Activated naive CD4-positive, alpha-beta T cell (primary cell): ENCODE measurements at places on chromosomes 4 and X.

DNA sequence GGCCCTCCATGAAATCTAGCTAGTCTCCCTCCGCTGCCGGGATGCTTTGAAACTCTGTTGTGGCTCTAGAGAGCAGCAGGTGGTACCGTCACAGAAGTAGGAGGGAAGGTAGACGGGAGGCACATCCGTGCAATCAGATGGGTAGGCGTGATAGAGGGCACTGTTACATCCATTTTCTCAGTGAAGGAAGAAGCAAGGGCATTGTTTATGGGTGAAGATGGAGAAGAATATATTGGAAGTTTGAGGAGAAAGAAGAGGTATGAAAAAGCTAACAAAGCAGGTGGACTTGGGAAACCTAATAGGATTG is 1.3 kb downstream of the ANAPC4 start:
- DNase-seq, result no peak

GRCh38 chr4:184371390-184371787 is 103.0 kb downstream of the IRF2 start:
- no peak for DNase-seq

DNA sequence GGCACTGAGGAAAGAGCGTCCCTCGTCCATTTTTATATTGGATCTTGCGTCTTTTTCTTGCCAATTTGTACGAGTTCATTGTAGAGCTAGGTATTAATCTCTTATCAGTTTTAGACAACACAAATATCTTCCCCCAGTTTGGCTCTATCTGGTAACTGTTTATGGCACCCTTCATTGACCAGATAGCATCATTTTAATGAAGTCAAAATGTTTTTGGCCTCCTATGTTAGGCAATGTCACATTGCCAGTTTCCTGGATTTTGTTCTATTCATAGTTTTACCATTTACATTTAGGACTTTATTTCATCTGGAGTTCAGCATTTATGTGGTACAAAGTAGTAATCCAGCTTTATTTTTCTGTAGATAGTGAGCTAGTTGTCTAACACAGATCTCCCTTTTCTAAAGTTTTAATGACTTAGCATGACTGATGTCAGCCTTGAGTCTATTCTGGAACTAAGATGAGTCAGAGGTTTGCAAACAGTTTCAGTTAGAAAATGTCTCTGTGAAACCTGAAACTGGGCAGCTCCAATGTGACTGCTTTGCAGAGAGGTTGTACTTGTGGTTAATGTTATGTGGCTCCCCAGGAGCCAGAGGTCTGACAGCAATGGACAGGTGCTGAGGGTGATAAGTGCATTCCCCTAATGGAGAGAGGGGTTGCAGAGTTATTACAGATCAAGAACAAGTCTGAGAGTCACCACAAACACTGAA is 5.3 kb upstream of the STBD1 start:
- no peak for DNase-seq

DNA sequence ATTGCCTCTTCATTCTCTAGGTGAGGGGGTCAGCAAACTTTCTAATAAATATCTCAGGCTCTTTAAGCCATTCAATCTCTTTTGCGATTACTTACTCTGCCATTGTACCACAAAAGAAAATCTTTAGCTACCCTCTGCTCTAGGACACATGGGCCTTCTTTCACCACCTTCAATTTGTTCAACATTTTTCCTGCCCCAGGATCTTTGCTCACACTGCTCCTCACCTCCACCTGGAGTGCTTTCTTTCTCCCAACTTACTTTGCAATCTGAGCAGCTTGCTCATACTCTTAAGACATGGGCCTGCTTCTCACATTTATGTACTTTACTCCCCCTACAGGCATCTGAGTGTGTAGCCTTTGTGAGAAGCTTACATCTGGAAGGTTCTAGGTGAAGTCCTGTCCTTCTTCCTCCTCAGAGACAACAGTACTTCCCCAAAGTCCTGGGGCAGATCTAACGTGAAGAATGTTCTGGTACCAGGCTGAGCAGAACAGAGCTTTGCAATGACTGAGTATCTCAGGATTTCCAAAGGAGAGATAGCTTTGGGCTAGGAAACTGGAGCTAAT is 55.0 kb upstream of the PRDM5 start:
- no peak for DNase-seq

- DNase-seq, result peak; percentile 37
These were observed 531 bp downstream of the DGKQ start for GRCh38 chr4:972651-973424.

DNA sequence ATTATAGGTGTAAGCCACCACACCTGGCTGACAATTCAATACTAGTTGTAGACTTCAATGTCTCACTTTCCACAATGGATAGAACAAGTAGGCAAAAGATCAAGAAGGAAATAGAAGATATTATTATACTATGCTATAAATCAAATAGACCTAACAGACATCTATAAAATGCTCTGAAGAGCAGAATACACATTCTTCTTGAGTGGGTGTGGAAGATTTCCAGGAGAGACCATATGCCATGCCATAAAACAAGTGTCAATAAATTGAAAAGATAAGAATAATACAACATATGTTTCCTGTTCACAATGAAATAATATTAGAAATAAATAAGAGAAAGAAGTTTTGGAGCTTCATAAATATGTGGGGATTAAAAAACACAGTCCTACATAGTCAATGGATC is 179.3 kb upstream of the AMOT start:
- DNase-seq, result no peak

DNA sequence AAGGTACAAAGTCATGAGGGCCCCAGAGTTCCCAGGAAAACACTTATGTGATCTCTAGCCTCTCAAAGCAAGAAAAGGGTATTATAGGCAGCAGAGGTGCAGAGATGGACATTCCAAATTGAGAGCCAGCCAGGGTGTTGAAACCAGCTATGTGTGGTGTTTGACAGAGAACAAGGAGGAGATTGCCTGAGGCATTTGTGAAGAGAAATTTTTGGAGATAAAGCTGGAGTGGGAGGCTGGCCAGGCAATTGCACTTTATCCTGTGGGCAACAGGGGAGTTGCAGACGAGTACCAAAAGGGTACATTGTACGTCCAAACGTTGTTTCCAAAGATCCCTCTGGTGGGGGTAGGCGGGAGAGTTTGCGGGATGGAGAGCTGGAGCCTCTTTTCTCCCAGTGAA is 2.5 kb upstream of the GABRE start:
- DNase-seq, result no peak

- DNase-seq, result no peak
These were observed 136.4 kb upstream of the FAM9C start for GRCh38 chrX:13180807-13181206.

- no peak for DNase-seq
These were observed 96.5 kb downstream of the FRMPD4 start for GRCh38 chrX:12234534-12235329.

- DNase-seq, result no peak
These were observed 343.1 kb downstream of the GRID2 start for GRCh38 chr4:92646826-92647225.

- DNase-seq, result no peak
These were observed at the start of gene SORBS2 for GRCh38 chr4:185811509-185812364. Gene SORBS2, minus strand, starts transcription at chr4:185812194. Its CDS starts 121,623 bp downstream, at chr4:185690571.

DNA sequence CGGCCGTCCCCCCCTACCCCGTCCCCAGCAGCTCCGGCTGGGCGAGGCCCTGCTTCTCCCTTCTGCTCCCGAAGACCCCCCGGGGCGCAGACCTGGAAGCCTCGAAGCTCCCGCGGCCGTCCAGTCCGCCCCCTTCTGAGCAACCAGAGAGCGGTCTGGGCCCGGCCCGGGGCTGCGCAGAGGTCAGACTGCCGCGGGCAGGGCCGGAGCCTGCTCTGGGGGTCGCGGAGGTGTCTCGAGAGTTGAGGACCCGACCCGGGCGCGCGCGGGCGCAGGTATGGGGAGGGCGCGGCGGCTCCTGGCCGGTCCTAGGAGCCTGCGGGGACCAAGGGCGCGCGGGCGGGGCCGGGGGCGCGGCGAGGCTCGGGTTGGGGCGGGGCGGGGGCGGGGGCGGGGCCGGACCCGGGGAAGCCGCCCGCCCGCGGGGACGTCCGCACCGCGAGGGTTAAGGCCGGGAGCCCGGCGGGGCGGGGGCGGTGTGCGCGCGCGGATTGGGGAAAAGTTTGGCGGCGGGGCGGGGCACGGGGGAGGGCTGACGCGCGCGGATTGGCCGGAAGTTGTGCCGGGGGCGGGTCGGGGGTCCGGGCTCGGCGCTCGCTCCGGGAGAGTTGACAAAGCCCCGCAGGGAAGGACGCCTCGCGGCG is at the start of gene FGFRL1:
Gene FGFRL1 (plus strand): TSS at position 605 of the 644 bp plus-strand sequence. CDS start 860 bp downstream, outside the sequence.
- DNase-seq, result peak; percentile 94

DNA sequence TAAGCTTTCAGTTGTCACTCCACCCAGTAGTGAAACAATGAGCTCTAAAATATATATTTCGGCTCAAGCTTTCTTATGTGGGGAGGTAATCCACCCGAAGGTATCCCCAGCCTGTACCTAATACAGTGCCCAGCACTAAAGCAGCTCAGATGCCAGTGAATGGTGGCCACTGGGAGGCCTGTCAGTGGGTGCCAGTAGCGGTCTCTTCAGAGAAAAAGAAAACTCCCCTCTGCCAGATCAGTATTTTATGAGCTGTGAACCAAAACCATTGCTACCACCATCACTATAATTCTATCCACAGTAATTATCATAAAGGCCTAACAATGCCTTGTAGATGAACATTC is 835 bp upstream of the NFKB1 start:
- no peak for DNase-seq

DNA sequence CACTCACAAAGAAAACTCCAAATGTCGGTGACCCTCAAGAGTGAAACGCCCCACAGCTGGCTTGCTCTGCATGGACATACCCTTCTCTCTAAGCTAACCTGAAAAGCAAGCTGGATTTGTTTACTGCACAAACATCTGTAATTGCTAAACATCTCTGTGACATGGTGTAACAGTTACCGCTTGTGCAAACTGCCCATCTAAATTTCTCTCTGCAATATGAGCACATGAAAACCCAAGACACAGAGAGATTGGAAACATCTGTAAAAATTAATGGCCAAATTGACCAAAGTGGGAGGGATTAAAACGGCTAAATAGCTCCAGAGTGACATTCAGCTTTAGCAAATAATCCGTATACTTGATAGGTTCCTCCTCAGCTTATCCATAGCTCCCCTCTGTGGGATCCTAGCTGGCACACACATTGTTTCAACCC is 155.0 kb upstream of the MAP3K15 start:
- no peak for DNase-seq

DNA sequence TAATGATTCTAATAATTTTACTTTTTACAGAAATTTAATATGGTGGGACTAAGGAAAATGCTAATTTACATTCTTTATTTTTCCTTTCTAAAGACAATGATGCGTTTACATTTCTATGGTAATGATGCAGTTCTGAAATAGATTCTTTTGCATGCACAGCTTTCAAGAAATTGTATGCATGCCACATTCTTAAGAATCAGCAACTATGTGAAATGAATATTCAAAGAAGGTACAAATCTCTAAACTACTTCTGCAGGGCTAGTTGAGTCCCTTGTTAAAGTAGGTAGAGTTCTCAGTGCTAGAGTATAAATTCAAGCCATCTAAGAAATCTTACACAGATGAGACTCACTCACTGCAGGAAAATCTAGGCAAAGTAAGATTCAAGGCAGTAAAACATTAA is 24.5 kb upstream of the GRID2 start:
- DNase-seq, result no peak

DNA sequence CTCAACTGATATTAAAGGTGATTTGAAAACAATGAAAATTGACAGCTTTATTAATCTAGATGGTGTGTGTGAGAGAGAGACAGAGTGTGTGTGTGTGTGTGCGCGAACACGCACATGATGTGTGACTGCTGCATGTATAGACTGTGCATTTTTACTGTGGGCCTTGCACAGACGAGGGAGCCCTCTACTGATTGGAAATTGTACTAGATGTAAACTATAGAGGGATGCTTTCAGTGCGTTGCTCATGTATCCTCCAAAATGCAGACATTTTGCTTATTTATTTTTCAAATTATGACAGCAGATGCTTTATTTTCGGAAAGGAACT is 168.4 kb upstream of the GK2 start:
- no peak for DNase-seq

DNA sequence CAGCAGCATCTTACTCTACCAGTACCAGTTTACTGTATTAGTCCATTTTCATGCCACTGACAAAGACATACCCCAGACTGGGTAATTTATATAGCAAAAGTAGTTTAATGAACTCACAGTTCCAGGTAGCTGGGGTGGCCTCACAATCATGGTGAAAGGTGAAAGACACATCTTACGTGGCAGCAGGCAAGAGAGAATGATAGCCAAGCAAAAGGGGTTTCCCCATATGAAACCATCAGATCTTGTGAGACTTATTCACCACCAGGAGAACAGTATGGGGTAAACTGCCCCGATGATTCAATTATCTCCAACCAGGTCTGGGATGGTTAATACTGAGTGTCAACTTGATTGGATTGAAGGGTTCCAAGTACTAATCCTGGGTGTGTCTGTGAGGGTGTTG is 69.3 kb downstream of the YIPF6 start:
- no peak for DNase-seq

DNA sequence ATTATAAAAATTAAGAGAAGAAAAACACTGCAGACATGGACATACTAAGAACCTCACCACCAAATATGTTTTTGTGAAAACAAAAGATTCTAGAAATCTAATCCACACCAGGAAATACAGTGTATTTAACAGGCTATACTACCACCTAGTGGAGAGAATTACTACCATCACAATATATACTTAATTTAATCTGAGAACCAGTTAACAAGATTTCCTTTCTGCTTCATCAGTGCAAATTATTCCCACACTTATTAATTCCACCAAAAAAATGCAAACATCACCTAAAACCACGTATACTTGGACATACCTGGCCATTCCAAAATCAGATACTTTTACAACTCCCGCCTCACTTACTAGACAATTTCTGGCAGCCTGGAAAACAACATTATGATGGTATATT is 7.0 kb upstream of the TXK start:
- no peak for DNase-seq

- no peak for DNase-seq
These were observed 5.1 kb upstream of the TNIP2 start for GRCh38 chr4:2761035-2761923.

DNA sequence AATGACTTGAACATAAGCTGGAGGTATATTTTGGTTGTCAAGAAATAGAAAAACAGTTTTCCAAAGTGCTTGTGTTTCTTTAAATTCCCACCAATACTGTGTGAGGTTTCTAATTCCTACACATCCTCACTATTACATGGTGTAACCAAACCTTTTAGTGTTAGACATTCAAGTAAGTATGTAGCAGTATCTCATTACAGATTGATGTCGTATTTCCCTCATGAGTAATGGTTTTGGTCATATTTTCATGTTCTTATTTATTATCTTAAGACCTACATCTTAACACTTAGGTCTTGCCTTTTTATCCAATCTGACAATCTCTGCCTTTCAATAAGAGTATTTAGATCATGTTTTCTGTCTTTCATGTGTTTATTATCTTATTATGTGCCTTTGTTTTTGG is 253.7 kb upstream of the ANXA10 start:
- no peak for DNase-seq

DNA sequence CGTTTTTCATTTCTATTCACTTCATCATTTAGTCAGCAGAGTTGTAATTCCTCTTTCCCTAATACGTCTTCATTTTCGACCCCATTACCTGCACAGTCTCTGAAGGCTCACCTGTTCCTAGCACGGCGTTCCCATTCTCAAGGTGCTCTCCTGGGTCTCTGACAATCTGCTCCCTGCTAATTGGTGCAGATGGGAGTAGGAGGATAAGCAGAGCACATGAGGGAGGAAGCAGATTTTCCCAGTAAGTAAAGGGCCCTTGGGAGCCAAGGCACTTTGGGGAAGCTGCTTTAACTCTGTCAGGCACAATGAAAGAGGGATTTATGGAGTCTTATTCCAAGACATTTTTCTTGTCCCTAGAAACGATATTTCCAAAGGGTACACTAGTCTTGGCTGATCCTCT is 466.4 kb downstream of the STIM2 start:
- DNase-seq, result no peak

- no peak for DNase-seq
These were observed 12.9 kb upstream of the TENM3 start for GRCh38 chr4:182230256-182230655.
